Stimulated activated CD4-positive, alpha-beta T cell treated with anti-CD3 and anti-CD28 coated beads, Interleukin-1b, Interleukin-23, amount 100 ng/mL, for 1 hour (primary cell): ENCODE measurements at places on chromosomes 4 and X.

GRCh38 chr4:57109847-57110639, at the start of gene IGFBP7:
TSS of gene IGFBP7 (minus strand) at chr4:57110385. CDS start at chr4:57110351, 34 bp downstream.
- no peak for DNase-seq

DNA sequence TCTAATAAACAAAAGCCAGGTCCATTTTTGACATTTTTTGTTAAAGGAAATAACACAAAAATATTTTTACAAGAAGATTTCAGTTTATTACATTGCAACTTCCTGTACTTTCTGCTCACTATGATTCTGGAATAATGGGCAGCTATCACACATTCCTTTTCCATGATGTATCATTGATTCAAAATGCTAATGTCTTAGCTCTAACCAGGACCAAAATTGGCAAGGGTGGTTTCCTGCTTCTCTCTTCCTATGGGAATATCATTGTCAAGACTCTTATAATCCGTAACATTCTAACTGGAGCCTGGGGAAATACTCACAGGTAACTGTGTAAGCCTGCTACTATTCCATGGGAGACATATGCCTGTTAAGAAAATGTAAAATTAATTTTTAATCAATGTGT, 218.6 kb downstream of the DCAF12L2 start:
- DNase-seq: no peak

- no peak for DNase-seq
Observed at GRCh38 chr4:77817304-77818072, 1.7 kb downstream of the CNOT6L start.

DNA sequence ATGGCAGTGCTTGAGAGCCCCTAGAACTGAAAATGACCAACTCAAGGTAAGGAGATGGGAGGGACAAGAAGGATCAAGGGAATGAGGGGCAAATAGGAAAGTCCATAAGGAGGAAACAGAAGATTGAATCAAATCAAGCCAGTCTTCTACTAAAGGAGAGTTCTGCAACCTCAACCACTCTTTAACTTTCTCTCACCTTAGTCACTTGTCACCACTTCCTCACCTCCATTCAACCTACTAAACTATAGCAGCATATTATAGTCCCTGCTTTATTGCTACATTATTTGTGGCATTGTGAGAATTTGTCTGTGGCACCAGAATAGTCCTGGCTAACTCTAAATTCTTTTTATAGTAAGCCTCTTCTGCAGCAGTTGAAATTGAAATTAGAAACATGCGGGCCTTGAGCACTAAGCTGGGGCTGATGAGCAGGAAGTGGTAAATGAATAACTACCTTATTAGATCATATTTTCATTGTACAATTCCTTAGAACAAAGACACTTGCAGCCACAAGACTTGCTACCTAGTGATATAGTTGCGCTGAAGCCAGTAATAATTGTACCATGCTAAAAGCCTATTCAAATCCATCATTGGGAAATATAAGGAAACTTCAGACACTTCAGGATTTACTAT, 336.9 kb downstream of the ZNF674 start:
- DNase-seq: no peak

DNA sequence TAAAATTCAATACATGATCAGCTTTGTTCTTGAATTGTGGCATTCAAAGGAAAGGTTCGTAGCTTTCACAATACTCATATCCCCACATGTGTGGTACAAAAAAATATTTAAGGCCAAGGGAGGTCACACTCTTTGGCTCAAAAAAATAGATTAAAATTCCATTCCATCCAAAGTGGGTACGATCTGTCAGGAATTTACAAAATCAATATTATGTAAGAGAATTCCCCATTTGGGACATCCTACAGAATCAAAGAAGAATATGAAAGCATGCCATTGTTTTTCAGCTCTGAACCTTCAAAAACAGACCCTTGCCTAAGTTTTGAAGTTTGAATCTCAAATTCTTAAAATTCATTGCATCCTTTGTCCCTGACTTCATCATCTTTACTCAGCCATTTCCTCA, 85.8 kb downstream of the MID1 start:
- DNase-seq: no peak

GRCh38 chr4:128470492-128471053, 183.0 kb upstream of the PGRMC2 start:
- DNase-seq: no peak

- no peak for DNase-seq
Observed at GRCh38 chrX:14476205-14476604, 53.1 kb upstream of the GLRA2 start.

DNA sequence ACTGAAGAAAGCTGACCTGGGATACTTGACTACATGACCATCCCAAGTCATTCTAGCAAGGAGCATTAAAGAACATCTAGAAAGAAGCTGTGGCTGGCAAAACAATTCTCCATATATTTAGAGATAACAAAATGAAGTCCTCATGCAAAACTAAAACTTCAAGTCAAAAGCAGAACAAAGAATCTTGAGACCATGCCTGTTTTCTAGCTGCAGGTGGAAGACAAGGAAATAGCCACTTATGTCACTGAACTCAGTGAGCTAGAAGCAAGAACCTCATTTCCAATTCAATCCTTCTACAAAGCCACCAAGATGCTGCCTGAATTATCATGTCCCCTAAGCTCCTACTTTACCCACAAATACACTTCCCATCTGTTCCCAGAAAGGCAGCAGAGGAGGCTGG, 13.8 kb downstream of the USP46 start:
- no peak for DNase-seq

- DNase-seq: no peak
Observed at GRCh38 chr4:55819634-55820033, at the start of gene EXOC1L. TSS of gene EXOC1L (plus strand) at chr4:55819790. CDS start at chr4:55820027, 237 bp downstream.

- DNase-seq: no peak
Observed at GRCh38 chr4:81627590-81627989, 155.9 kb upstream of the RASGEF1B start.

DNA sequence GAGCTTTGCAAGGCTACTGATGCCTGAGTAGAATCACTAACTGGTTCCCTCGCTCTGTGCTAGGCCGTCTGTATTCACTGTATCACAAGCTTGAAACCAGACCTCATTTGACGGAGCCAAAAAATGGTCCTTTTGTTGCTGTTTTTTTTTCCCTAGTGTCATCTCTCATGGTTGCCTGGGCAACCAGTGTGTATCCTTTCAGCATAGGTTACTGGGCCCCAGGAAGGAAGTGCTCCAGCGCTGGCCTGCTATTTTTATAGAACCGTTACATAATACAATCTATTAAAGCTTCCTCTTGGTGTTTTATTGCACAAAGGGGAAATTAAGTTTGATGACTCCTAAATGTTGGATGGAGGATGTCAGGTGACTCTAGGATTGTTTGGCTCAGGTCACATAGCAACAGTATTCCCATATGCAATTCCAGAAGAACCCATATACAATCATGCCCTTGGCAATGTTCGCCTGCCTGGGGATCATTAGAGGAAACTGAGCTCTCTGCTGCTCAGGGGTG, 220.4 kb downstream of the SPRY1 start:
- no peak for DNase-seq

DNA sequence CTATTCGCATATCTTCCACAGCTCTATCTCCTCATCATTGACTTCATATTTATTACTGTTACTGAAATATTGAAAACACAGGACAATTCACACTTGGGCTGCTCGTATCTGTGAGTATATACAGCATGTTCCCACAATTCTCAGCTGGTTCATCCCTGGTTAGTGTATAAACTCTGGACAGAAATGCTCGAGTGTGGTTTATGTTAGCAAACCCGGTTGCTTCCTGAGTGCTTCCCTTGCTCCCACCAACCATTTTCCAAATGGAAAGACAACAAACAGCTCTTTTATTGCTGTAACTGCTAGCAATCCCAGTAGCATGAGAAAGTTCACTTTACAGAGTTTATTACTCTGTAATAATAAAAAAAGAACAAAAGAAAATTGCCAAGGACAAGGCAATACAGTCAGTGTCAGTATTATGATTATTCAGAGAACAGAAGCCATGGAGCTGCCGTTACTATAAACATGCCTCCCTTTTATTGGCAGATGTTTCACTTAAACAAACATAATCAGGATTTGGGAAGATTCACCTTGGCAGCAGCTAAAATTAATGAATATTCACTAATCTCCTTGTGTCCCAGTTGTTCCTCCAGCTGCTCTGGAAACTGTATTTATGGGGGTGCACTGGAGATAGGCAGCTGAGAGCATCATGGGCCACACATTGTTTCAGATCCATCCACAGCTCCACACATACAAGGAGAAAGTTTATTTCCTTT, 134.1 kb upstream of the GUCY1A1 start:
- no peak for DNase-seq

DNA sequence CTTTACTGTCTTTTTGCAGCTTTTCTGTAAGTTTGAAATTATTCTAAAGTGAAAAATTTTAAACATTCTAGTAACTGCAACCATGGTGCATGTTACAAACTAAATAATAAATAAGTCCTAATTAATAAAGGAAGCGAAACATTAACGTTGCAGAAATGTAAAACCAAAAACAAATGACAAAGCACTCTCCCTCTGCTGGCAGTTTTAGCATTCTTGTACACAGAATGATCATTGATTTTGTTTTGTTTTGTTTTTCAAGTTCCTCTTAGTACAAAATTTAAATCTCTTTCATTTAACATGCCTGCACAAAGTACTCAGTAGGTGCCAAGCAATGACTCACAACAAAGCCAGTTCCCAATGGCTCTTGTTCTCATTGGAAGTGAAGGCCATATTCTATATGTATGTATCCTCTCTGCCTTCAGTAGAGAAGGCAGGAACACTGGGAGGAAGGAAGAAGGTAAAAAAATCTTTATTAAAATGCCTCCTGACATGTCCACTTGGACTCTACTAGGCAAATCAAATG, 13.7 kb upstream of the TMSB4X start:
- no peak for DNase-seq

GRCh38 chr4:185020293-185020808, 2.1 kb downstream of the HELT start:
- no peak for DNase-seq

DNA sequence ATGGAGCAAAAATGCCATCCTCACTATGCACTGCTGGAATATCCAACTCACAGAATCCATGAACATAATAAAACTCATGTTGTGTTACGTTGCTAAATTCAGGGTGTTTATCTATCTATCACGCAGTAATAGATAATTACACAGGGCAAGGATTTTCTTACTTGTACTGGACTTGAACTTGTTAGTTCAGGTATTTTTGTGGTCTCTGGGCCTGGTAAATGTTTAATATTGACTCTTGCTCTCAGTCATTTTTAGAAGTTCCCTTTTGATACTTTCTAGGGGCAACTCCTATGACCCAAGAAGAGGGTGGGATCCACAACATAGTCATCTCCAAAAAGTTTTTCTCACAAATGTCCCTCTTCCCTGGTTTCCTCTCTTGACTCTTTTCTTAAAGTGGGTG, 522.4 kb upstream of the IGFBP7 start:
- no peak for DNase-seq

- no peak for DNase-seq
Observed at GRCh38 chr4:7210824-7211223, 18.5 kb downstream of the SORCS2 start.

DNA sequence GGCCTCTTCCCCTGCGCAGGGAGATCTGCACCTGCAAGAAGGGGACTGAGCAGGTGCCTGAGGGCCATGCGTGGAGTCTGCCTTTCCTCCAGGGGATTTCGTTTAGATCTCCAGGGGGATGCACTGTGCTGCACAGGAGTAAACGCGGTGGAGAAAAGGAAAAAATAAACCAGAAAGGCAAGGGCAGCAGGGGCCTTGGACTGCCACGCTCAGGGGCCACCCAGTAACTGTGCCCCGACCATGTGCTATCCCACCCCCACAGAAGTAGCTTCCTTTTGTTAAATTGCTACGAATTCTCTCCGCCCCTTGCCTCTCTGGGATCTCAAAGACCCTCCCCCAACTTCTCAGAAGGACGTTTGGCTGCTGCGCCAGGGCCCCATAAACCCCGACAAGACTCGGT, 17.2 kb upstream of the HMX1 start:
- no peak for DNase-seq

GRCh38 chr4:151045907-151046306, 30.8 kb upstream of the LRBA start:
- no peak for DNase-seq

GRCh38 chr4:139844459-139845036, 178.9 kb downstream of the MGST2 start:
- DNase-seq: no peak

- no peak for DNase-seq
Observed at GRCh38 chr4:158162631-158163030, 10.2 kb downstream of the GASK1B start.

- DNase-seq: no peak
Observed at GRCh38 chr4:185734214-185734613, 77.8 kb downstream of the SORBS2 start.

DNA sequence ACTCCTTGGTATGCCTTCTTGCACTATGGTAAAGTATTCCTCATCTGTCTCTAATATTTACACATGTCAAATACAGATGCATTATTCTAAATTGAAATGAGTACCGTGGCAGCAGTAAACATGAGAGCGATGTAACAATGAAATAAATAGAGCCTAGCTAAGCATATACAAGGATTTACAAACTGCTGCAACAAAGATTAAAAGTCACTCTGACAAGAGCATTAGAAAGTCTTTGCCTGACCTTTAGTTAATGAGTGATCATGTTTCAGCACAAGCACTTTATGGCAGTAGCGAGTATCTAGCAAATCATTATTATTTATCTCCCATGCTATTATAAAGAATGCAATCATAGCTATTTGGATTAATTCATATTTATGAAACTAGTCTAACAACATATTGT, 547.0 kb upstream of the NDST4 start:
- DNase-seq: no peak

GRCh38 chr4:65007841-65008439, 598.7 kb upstream of the TECRL start:
- DNase-seq: no peak

DNA sequence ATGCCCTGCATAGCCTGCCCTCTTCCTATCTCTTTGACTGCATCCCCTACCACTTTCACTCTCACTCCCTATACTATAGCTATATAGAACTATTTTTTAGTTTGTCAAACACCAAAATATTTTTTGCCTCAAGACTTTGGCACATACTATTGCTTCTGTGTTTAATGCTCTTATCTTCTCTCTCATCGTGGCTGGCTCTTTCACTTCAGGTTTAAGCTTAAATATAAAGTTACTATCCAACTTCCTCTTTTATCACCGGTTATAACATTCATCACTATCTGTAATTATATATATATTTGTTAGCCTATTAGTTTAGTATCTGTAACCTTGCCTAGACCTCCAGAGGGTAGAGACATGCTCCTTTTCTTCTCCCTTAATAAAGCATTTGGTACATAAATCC, 11.5 kb upstream of the HMGB2 start:
- no peak for DNase-seq

DNA sequence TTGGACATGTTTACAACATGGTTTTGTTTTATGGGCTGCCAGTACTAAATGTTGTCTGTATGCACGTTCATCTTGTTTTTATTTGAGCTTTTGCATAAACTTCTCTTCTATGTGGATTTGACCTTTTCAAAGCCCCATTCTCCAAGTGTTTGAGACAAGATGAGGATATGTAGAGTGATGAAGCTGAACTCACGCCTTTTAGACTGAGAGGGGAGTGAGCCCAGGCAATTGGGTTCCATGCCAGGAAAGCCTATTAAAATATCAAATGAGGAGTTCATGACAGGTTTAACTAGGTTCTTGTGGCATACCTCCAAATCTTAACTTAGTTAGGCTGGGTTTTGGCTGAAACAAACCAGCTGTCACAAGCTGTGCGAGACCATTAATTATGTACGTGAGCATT, 170.4 kb upstream of the LDB2 start:
- DNase-seq: no peak
